Stimulated activated CD8-positive, alpha-beta memory T cell treated with anti-CD3 and anti-CD28 coated beads, Interleukin-4, amount 100 ng/mL, for 4 hours (primary cell): ENCODE measurements at places on chromosomes 12 and 14.

DNA sequence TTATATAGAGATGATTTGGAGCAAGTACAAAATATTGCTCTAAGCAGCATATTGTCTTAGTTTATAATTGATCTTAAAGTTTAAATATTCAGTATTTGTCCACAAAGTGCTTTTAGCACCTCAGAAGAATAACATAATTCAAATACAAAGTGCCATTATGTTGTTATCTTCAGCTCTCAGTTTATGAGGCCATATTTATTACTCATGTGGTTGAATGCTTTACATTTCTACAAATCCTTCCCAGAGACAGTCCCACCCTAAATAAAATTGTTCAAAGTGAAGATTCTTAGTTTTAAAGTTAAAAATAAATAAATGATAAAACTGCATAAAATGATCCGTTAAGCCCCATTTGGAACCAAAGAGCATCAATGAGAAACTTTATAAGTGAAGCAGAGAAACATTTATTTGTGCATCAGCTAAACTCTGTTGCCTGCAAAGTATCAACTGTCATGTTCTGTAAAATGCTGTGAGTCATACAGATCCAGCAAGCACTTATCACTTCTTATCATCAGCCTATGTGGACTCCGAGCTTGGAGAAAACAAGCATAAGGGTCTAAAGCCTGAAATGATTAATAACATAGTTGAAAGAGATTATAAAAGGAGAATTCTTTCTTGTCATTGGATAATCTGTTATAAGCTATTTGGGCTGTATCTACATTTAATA is 218.9 kb downstream of the ADAMTS20 start:
- no peak for DNase-seq

- no peak for DNase-seq
Observed at GRCh38 chr12:104752016-104752415, 206.1 kb downstream of the SLC41A2 start.

GRCh38 chr12:94712815-94713515 is 62.6 kb upstream of the TMCC3 start:
- DNase-seq, result no peak

DNA sequence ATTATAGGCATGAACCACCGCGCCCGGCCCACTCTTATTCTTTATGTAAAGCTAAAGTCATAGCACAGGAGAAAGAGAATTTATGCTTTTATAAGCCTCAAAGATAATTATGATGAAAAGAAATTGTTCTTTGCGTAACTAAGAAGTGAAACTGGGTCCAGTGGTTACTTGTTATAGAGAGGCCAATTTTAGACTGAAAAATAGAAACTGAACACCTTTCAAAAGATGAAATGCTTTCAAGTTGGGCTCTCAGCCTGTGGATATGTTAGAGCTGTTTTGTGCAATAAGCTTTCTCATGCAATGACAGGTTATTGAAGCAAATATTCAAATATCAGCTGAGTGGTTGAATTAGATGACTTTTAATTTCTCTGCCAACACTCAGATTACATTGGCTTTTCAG is 7.9 kb downstream of the TMEM253 start:
- DNase-seq, result no peak

GRCh38 chr14:100775831-100776591 is 49.3 kb downstream of the DLK1 start:
- no peak for DNase-seq

DNA sequence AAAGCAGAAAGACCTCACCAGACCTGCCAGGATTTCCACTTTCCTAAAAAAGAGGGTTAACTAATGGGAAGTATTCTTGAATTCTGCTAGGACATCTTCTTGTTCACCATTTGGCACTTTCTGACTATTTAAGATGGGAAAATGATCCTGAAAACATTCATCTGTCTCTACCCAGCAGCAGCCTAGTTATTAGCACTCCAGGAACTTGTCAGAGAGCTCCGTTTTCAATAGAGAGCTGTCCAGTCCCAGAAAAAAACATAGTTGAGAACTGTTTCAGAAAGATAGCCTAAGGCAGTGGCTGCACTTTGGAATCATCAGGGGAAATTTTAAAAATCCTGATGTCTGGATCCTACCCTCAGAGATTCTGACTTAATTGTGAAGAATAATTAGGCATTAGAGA is 22.1 kb upstream of the CEP83 start:
- no peak for DNase-seq

DNA sequence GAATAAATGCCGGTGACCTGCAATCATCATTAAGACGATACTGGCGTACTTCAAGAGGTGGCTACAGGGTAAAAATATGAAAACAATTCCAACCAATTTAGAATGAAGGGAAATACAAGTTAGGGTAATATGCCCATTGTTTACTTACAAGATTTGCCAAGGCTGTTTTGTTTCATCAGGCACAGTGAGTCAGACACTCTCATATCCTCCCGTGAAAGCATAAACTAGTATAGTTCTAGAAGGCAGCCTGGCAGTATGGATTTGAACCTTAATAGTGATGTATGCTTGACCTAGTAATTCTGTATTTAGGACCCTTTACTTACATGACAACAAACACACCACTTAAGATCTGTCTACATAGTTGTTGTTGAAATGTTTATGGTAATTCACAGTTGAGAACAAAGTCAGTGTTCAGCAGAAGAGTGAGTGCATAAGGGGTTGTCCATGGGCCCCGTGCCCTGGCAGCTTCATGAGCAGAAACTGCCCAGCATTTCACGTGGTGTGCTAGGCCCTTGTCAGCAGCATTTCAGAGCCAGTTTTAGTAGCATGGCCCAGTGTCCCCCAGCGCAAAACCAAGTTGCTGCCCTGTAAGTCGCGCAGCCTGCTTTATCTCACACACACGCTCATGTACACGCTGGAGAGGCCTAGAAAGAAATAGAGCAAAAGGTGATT is 80.8 kb downstream of the EP400 start:
- DNase-seq, result no peak

GRCh38 chr14:86521843-86522242 is 991.9 kb downstream of the FLRT2 start:
- DNase-seq, result no peak
